ENCODE measurements at places on chromosomes 5 and 9.

GRCh38 chr5:140178086-140178410 is 3.1 kb downstream of the CYSTM1 start:
- DNase-seq: no peak

- no peak for DNase-seq
Measured at GRCh38 chr5:54007827-54008777, 302.3 kb downstream of the ARL15 start.

GRCh38 chr5:59845730-59846129 is 47.8 kb downstream of the PDE4D start:
- DNase-seq: no peak

DNA sequence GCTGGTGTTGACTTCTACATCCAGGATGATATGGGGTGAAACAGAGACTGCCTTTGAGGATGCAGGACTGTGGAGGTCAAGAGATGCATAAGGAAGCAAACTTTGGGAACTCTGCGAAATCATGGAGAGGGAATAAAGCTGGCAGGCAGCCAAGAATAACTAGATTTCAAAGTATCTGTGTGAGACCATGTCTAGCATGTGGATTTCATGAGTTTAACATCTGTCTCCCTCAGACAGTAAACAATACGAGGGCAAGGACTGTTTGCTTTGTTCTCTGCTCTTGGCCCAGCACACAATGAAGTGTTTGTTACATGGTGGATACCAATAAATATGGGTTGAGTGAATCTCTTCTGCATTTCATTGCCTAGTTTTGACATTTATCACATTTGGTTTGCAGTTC is 71.3 kb downstream of the RASEF start:
- no peak for DNase-seq

DNA sequence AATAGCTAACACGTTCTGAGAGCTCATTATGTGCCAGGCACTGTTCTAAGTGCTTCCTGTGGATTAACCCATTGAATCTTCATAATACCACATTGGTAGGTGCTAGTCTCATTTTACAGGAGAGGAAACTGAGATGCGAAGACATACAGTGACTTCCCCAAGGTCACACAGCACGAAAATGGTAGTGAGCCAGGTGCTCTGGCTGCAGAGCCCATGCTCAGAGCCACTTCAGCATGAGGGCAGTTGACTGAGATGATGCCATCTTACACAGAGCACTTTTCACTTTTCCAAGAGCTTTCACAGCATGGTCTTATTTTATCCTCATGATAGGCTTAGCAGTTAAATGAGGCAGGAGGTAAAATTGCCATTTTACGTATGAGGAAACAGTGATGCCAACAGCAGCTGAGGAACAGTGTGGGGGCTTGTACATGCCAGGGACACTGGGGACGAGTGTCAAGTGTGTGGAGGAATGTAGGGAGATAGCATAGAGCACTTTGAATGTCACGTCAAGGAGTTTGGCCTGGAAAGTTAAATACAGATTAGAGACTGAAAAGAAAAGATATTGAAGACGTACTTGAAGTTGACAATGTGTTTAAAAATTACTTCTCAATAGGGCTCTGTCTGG is 180.0 kb downstream of the KIF4B start:
- DNase-seq: no peak

- DNase-seq: no peak
Measured at GRCh38 chr5:179716286-179716685, 16.3 kb upstream of the MAML1 start.

GRCh38 chr9:126853667-126854066 is 6.8 kb upstream of the ZBTB34 start:
- DNase-seq: no peak

DNA sequence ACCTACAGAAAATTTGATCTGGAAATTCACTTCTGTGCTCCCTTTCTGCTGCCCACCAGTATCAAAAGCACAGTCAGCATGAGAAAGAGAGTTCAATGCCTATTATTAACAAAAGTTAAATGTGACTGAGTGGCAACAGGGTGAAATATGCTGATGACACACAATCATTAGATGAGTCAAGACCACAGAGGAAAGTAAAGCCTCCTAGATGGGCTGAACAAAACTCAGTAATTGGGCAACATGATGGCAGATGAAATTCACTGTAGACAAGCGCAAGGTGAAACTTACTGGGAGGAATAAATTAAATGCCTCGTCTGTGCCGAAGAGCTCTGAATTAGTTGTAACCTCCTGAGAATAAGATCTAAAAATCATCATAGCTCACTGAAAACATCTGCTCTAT is 752.8 kb downstream of the IRX1 start:
- DNase-seq: no peak

DNA sequence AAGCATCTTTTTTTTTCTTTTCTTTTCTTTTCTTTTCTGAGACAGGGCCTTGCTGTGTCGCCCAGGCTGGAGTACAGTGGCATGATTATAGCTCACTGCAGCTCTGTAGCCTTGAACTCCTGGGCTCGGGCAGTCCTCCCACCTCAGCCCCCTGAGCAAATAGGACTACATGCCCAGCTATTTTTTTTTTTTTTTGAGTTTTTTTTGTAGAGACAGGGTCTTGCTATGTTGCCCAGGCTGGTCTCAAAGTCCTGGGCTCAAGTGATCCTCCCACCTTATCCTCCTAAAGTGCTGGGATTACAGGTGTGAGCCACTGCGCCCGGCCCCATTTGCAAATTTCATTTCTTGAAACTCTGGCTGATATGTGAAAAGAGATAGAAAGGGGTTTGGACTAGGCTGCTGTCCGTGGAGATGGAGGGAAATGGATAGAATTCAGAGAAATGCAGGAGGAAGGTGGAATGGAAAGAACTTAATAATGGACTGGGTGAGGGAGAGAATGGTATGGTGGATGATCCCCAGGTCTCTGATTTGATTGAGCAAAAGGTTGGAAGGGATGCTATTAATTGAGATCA is 32.9 kb downstream of the TNFAIP8 start:
- DNase-seq: no peak

DNA sequence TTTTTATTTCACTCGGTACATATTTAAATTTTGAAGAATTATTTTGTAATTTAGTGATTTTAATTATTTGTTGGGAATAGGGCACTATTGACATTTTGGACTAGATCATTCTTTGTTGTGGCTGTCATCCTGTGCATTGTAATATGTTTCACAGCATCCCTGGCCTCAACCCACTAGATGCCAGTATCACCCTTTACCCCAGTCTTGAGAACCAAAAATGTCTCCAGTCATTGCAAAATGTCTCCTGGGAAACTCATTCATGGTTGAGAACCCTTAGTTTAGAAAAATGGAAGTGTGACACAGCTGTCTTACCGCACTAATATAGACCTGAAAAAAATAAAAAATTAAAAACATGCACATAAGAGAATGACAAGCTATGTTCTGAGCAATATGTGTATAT is 88.4 kb upstream of the CCDC152 start:
- no peak for DNase-seq

Data from activated naive CD4-positive, alpha-beta T cell treated with anti-CD3 and anti-CD28 coated beads, Interleukin-2, amount 50 U/mL, for 72 hours (primary cell).